CD8-positive, alpha-beta memory T cell (primary cell): ENCODE measurements at places on chromosomes 16 and 17. TPM values are rescaled to one million over a fixed set of nuclear protein-coding genes. Genes with fewer than 3 reads are reported as not detected.

The SLC13A5 gene
- total RNA-seq: not detected

The PRRT2 gene
- 1.2 TPM for total RNA-seq

The ANKRD40CL gene
- total RNA-seq: not detected

The TBC1D3D gene
- 1.1 TPM for total RNA-seq

The PIRT gene
- not detected for total RNA-seq

DNA sequence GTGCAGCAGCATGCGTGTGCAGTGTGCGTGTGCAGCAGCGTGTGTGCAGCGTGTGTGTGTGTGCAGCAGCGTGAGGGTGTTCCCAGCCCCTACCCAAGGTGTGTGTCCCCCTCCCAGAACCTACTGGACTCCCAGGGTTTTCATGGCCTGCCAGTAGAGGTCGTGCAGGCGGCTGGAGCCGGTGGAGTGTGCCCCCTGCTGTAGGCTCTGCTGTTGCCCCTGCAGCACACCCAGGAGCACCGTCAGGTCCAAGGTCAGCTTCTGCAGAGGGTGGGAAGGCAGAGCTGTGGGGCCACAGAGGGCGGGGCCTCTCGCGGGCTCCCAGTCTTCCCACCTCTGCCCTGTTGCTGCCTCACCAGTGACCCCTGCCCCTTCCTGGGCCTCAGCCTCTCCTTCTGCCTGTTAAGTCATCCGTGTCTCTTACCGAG, 14.9 kb downstream of the MYBBP1A start:
- DNase-seq: no peak

DNA sequence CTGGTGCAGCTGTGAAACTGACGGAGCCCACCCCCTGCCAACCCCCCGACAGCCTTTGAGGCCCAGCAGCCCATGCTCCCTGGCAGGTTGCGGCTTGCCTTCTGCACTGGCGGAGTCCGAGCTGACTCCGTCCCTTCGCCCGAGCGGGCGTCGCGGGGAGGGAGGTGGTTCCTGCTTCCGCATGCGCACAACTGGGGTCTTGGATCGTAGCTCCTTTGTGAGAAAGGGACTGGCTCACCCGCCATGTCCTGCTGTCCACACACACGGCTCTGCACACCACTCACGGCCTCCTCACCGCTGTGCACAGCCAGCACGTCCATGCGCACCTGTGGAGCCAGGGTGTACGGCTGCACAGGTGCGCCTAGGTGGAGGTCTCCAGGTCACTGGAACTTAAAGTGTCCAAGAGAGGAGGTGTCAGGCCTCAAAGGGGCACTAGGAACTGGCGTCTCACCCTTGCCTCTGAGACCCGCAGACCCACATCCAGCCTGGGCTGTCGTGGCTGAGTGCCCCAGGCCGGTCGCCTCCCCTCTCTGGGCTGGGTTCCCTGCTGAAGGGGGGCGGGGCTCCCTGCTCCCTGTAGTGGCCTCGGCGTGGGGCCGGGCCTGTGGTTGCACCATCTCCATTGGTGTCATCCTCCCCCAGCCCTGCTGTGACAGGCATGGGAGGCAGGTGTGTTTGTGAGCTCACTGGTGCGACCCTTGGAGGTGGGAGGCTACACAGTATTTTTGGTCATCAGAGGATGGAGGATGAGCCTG, 45.3 kb downstream of the JPH3 start:
- no peak for DNase-seq

GRCh38 chr17:55056526-55056925, 88.0 kb downstream of the STXBP4 start:
- DNase-seq: no peak

GRCh38 chr17:36641331-36641876, 40.0 kb downstream of the MRM1 start:
- no peak for DNase-seq

- peak; percentile 76 for DNase-seq
These were observed at the start of gene HID1 for GRCh38 chr17:74972107-74972972. TSS of gene HID1 (minus strand) at chr17:74972759. CDS start at chr17:74972656, 103 bp downstream.

- DNase-seq: no peak
These were observed 601.4 kb upstream of the SALL1 start for GRCh38 chr16:51752438-51752995.

GRCh38 chr17:80119271-80119791, 17.9 kb downstream of the GAA start:
- DNase-seq: no peak

- DNase-seq: peak; percentile 86
These were observed 15.0 kb upstream of the RHOT1 start for GRCh38 chr17:32127158-32127897.

- no peak for DNase-seq
These were observed 46.2 kb downstream of the SMPD3 start for GRCh38 chr16:68401871-68402747.

- no peak for DNase-seq
These were observed 253.3 kb downstream of the SLC39A11 start for GRCh38 chr17:72839131-72839725.

- DNase-seq: no peak
These were observed 9.2 kb downstream of the FAM20A start for GRCh38 chr17:68592009-68592408.

DNA sequence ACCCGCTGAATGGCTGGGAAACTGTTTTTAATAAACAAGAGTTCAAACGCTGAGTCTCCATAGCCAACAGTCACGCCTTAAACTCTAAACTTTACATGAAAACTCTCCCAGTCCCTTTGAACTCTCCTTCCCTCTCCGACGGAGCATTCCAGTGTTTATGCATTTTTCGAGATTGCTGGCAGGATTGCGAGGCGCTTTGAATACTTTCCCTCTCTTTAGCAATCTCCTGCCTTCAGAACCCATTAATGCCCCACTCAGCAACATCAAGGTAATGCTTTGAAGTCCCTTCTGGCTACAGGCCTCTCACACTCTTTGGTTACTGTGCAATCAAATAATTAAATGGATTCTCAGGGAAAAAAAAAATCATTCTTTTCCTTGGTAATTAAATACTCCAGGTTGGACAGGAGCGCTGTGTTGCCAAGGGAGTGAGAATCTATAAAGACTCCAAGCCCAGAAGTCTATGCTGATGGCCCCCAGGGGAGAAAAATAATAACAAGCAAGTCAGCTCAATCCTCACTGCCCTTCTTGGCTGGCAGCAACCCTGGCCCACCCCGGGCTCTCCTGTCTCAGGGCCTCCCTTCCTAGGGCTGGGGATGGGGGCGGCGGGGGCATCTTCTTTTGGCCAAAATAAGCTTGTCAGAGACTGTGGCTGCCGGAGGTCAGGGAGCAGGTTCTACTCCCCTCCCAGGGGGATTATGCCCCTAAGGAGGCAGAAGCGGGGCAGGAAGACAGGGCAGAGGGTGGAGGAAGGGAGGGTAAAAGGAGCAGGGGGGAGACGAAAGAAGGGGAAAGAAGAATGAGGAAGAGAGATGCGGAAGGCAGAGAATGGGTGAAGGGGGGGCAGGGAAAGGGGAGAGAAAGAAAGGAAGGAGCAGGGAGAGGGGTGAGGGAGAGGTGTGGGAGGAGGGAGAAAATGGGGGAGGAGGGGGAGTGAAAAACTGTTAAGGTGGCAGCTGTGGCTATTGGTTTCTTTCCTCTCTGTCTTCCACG, 45.2 kb downstream of the AXIN2 start:
- no peak for DNase-seq
